ENCODE measurements at places on chromosomes 11 and 22.

GRCh38 chr11:117816846-117817367, 7.6 kb downstream of the FXYD2 start:
- DNase-seq: peak; percentile 41
- H3K36me3 ChIP-seq: no peaks in the 10 kb centered on the region
- peak overlapping the region; percentile 98 for H3K27ac ChIP-seq
- peak overlapping the region; percentile 63 for H3K4me3 ChIP-seq
- peaks cover 66% of the 10 kb centered on the region for H3K4me1 ChIP-seq

DNA sequence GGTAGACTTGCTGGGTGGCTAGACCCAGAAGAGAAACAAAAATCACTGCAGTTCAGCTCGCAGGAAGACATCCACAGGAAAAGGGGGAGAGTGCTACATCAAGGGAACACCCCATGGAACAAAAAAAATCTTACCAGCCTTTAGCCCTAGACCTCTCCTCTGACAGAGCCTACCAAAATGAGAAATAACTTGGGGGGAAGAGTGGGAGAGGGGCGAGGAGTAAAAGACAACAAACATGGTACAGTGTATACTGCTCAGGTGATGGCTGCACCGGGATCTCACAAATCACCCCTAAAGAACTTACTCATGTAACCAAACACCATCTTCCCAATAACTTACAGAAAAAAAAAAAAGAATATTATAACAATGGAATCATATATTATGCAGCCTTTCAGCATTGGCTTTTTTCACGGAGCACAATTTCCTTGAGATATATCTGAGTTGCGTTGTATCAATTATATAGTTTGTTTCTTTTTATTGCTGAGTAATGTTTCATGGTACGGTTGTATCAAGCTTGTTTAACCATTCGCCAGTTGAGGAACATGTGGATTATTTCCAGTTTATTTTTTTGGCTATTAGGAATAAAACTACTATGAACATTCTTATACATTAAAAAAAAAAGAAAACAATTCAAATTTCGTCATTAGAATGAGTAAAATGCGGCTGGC, 90.9 kb downstream of the ZNF280B start:
- H3K27me3 ChIP-seq: peaks cover 48% of the 10 kb centered on the region
- no peaks in the 10 kb centered on the region for H3K36me3 ChIP-seq
- no peak overlapping the region for H3K4me3 ChIP-seq
- no peak for DNase-seq

DNA sequence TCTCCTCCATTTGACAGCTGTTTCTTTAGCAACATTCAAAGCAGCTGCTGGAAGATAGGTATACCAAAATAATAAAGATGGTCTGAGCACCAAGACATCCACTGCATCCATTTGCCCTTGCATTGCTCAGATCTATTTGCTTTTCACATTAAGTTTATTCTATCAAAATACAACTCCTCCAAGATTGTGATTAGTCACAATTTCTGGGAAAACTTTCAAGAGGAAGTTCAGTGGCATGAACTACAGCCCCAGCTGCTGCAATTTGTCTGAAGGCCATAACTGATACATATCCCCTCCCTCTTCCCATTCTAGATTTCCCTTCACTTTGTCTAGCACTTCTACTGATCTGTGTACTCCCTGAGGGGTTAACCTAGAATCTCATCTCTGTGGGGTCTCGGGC, 117.5 kb upstream of the CEP126 start:
- H3K27ac ChIP-seq: no peak overlapping the region
- H3K4me1 ChIP-seq: no peaks in the 10 kb centered on the region
- H3K4me3 ChIP-seq: no peak overlapping the region
- no peaks in the 10 kb centered on the region for H3K36me3 ChIP-seq

GRCh38 chr11:24793479-24793878, 296.6 kb downstream of the LUZP2 start:
- H3K27me3 ChIP-seq: no peaks in the 10 kb centered on the region
- no peak overlapping the region for H3K27ac ChIP-seq
- no peak overlapping the region for H3K4me3 ChIP-seq
- no peak for DNase-seq
- no peaks in the 10 kb centered on the region for H3K4me1 ChIP-seq
- no peaks in the 10 kb centered on the region for H3K36me3 ChIP-seq

GRCh38 chr11:69513663-69514224, 32.3 kb downstream of the LINC01488 start:
- DNase-seq: no peak
- peaks cover 6% of the 10 kb centered on the region for H3K27me3 ChIP-seq
- no peak overlapping the region for H3K4me3 ChIP-seq

DNA sequence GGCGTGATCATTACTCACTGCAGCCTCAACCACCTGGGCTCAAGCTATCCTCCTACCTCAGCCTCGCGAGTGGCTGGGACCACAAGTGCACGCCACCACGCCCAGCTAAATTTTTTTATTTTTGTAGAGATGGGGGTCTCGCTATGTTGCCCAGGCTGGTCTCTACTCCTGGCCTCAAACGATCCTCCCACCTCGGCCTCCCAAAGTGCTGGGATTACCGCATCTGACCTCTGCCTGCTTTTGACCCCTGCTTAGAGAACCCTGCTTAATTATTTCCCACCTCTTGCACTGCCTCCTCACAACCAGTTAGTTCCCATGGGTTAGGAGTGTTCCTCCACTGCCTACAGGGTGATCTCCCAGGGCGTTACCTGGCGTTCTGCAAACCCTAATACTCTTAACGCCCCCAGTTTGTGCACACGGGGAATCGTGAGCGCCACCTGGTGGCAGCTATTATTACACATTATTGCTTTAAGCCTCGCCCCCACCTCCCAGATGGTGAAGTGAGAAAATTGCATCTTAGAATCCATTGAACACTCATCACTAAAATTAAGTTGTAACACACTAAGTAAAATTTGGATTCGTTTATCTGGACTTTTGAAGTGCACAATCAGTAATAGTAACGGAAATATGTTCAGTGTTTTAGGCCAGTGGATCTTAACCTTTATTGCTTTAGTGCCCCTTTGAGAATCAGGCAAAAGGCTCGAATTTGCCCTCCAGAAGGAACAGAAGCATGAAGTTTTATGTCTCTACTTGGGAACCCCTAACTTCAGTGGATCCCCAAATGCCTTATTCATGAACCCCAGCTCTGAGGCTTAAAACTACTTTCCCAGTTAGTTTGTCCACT, 61.4 kb upstream of the ASPHD2 start:
- H3K4me1 ChIP-seq: no peaks in the 10 kb centered on the region
- no peak overlapping the region for H3K27ac ChIP-seq
- H3K27me3 ChIP-seq: peaks cover 8% of the 10 kb centered on the region
- H3K36me3 ChIP-seq: no peaks in the 10 kb centered on the region
- peak; percentile 83 for DNase-seq

GRCh38 chr11:2589538-2589934, 110.3 kb downstream of the KCNQ1OT1 start:
- DNase-seq: no peak
- no peak overlapping the region for H3K27ac ChIP-seq
- no peaks in the 10 kb centered on the region for H3K4me1 ChIP-seq
- H3K4me3 ChIP-seq: no peak overlapping the region
- H3K27me3 ChIP-seq: no peaks in the 10 kb centered on the region

DNA sequence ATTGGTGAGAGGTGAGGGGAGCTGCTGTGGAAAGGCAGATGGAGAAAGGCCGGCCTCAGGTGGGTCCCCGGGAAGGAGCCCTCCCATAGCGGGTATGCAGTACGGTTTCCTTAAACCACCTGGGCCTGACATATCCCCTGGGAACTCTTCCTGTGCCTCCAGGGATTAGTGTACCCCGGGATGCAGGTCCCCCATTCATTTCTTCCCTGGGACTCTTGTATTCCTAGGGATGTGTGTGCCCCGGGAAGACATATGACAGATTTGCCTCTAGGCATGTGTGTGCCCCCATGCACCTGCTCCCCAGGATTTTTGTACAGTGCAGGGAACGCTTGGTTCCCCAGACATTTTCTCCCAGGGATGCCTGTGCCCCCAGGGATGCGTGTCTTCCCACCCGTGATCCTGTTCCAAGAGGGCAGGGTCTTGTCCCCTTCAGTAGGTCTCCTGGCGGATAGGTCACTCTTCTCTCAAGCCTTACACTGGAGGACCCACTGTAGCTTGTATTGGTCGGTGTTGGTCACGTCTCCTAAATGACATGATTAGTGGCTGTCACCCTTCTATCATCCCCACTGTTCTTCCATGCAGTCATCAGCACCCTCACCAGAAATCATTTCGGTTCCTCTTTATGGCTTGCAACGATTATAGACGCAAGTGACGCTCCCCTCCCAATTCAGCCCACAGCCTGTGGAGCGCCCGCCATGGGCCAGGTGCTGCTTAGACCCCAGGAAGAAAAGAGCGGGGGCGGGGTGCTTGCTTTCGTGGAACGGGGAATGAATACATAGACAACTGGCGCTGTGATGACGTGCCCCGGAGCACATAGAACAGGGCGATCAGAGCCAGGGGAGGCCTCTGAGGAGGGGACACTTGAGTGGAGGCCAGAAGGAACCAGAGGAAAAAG, 1.3 kb downstream of the PARVB start:
- peaks cover 43% of the 10 kb centered on the region for H3K4me1 ChIP-seq
- H3K36me3 ChIP-seq: peaks cover 31% of the 10 kb centered on the region
- H3K27me3 ChIP-seq: peaks cover 7% of the 10 kb centered on the region
- peak; percentile 32 for DNase-seq
- H3K4me3 ChIP-seq: peak overlapping the region; percentile 89
- peak overlapping the region; percentile 84 for H3K27ac ChIP-seq
